ENCODE measurements at places on chromosomes 7 and 10. TPM values are rescaled to one million over a fixed set of nuclear protein-coding genes. Genes with fewer than 3 reads are reported as not detected.

The GPR15LG gene
- total RNA-seq: not detected

The NME8 gene
- total RNA-seq: not detected

The LGI1 gene
- total RNA-seq: not detected

The UNCX gene
- total RNA-seq: not detected

The ATAD1 gene
- total RNA-seq: 26.4 TPM

The OPALIN gene
- total RNA-seq: not detected

The ATXN7L1 gene
- 4.2 TPM for total RNA-seq

The RGR gene
- total RNA-seq: not detected

The MKX gene
- not detected for total RNA-seq

The SNCG gene
- 5.3 TPM for total RNA-seq

The GATA3 gene
- total RNA-seq: not detected

The IFIT1 gene
- 18.6 TPM for total RNA-seq

The PILRA gene
- total RNA-seq: 1.1 TPM

The TMEM130 gene
- 1.1 TPM for total RNA-seq

The DDIT4 gene
- 719 TPM for total RNA-seq

The ZWINT gene
- 10.2 TPM for total RNA-seq

The RADIL gene
- total RNA-seq: 8.8 TPM

The CUZD1 gene
- total RNA-seq: 0.18 TPM

The ATG9B gene
- total RNA-seq: 0.16 TPM

The GPRIN2 gene
- not detected for total RNA-seq

The FAM221A gene
- total RNA-seq: 0.97 TPM

The SPDYE5 gene
- not detected for total RNA-seq

The ITPRID1 gene
- total RNA-seq: not detected

The TMEM270 gene
- total RNA-seq: not detected

The IGFBP1 gene
- 5.8 TPM for total RNA-seq

The LBX1 gene
- under 0.01 TPM for total RNA-seq

The PRLHR gene
- total RNA-seq: not detected

The ZNF735 gene
- not detected for total RNA-seq

The MPLKIP gene
- total RNA-seq: 49.1 TPM

The SERPINE1 gene
- total RNA-seq: 2,658 TPM
